ENCODE measurements at places on chromosomes 7 and 10. TPM values are rescaled to one million over a fixed set of nuclear protein-coding genes. Genes with fewer than 3 reads are reported as not detected.

The TMEM229A gene
- not detected for total RNA-seq

The OLAH gene
- total RNA-seq, result not detected

The RAB11FIP2 gene
- 32.1 TPM for total RNA-seq

The MMP21 gene
- 0.85 TPM for total RNA-seq

The TRIL gene
- 0.07 TPM for total RNA-seq

The PODXL gene
- 1.4 TPM for total RNA-seq

The ELFN1 gene
- 0.45 TPM for total RNA-seq

The MYOF gene
- 2.0 TPM for total RNA-seq

The PRPS1L1 gene
- total RNA-seq, result not detected

The IFIT2 gene
- 34.9 TPM for total RNA-seq

The AGR2 gene
- total RNA-seq, result not detected

The GPR26 gene
- not detected for total RNA-seq

The ATOH7 gene
- total RNA-seq, result not detected

The ENTPD1 gene
- total RNA-seq, result 1.3 TPM

The NRG3 gene
- not detected for total RNA-seq

The ZNF316 gene
- 46.2 TPM for total RNA-seq

The MMD2 gene
- not detected for total RNA-seq

The DGKI gene
- total RNA-seq, result 0.53 TPM

The OR2A12 gene
- total RNA-seq, result not detected

The EPHA1 gene
- not detected for total RNA-seq

The CUZD1 gene
- 0.63 TPM for total RNA-seq

The TNRC18 gene
- 111 TPM for total RNA-seq

The KCNIP2 gene
- total RNA-seq, result 2.0 TPM

The SLC18A3 gene
- total RNA-seq, result not detected

The PCGF5 gene
- total RNA-seq, result 58.6 TPM

The DDX56 gene
- 85.5 TPM for total RNA-seq

The HOXA13 gene
- not detected for total RNA-seq

The COL17A1 gene
- not detected for total RNA-seq

The CRHR2 gene
- total RNA-seq, result not detected

The IGF2BP3 gene
- not detected for total RNA-seq

The AGBL3 gene
- 1.4 TPM for total RNA-seq

The CFAP46 gene
- not detected for total RNA-seq

The UNC5B gene
- total RNA-seq, result 0.65 TPM

The CYP2C18 gene
- not detected for total RNA-seq

The UTF1 gene
- 0.31 TPM for total RNA-seq

The LRRC18 gene
- total RNA-seq, result not detected

The PAPOLB gene
- total RNA-seq, result 0.36 TPM

The KCNH2 gene
- total RNA-seq, result 0.39 TPM

The PNLIPRP1 gene
- not detected for total RNA-seq

The RET gene
- total RNA-seq, result 0.16 TPM

The CHCHD2 gene
- 224 TPM for total RNA-seq

The PLXDC2 gene
- 16.9 TPM for total RNA-seq

The WNT8B gene
- total RNA-seq, result not detected

The NIPSNAP2 gene
- 42.8 TPM for total RNA-seq

The CALN1 gene
- total RNA-seq, result not detected

The TMEM273 gene
- 46.3 TPM for total RNA-seq

The PTPN12 gene
- 261 TPM for total RNA-seq

The POU6F2 gene
- not detected for total RNA-seq

The PDK4 gene
- 3.8 TPM for total RNA-seq

The TMEM236 gene
- 0.16 TPM for total RNA-seq

The CCDC186 gene
- total RNA-seq, result 54.0 TPM

The HEPACAM2 gene
- not detected for total RNA-seq

The NANOS1 gene
- total RNA-seq, result not detected

The PRKG1 gene
- total RNA-seq, result 0.35 TPM

The NKX2-3 gene
- total RNA-seq, result not detected

The AGAP6 gene
- 25.8 TPM for total RNA-seq
